Smooth muscle cell of the brain vasculature (primary cell): ENCODE measurements at places on chromosomes 5 and 9.

GRCh38 chr9:135926402-135927194 lies 19.3 kb upstream of the CAMSAP1 start:
- peak; percentile 39 for DNase-seq

DNA sequence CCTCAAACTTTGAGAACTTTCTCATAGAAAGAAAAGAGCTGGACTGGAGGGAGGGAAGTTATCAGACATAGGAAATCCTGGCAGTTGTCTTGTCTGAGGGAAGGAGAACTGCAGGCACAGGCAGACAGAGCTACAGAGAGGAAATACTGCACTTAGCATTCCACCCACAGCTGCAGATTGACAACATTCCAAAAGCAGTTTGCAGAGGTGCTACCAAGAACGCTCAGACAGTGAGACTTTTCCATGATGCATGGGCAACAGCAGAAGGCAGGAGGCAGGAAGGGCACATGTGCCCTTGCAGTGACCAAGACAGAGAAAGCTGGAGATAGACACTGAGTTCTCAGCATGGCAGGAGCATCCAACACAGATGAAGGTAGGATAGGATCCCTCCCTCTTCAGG lies 327.5 kb upstream of the ZNF462 start:
- DNase-seq = no peak

DNA sequence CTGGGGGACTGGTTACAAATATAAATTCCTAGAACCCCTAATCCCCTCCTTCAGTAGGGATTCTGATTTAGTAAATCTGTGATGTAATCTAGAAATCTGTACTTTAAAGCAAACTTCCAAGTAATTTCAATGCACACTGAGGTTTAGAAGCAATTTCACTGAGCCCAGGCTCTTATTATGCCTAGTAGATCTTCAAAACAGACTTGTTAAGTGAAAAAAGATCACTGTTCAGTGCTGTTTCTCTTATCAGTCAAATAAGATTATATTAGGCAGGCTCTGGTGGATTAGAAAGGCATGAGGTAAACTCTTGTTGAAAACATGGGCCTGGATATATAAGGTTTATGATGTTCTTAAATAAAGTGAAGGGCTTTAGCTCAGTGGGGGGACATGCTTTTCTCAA lies 293.9 kb downstream of the ADGRV1 start:
- DNase-seq = no peak

DNA sequence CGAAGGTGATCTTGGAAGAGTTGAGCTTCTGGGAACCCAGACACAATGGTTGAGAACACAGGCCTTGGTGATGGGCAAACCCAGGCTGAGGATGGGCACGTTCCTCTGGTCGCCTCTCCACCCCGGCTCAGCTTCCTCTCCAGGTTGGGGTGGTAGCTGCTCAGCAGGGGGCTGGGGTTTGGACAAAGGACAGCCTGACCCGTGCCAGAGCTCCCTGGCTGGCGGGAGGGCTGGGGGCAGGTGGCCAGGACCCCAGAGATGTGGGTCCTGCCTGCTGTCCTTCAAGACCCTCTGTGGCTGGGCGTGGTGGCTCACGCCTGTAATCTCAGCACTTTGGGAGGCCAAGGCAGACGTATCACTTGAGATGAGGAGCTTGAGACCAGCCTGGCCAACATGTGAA lies 25.2 kb downstream of the NCS1 start:
- DNase-seq = no peak

- DNase-seq = no peak
Observed at GRCh38 chr5:31585895-31586270, 53.0 kb upstream of the PDZD2 start.

DNA sequence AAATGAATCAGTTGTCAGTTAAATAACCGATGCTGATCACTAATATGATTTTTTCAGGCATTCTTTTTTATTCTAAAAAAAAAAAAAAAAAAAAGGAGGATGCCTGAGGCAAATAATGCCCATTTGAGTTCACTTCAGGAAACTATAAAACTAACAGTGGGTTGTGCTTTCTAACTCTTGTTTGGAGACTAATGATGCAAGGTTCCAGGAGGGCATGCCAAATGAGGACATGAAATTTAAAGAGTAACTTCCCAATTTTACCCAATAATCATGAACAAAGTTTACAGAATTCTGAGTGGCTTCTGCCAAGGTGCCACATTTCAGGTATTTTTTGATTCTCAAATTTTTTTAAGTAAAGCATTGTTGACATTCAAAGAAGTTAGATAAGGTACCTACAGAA lies 41.0 kb downstream of the CEP120 start:
- DNase-seq = no peak

- no peak for DNase-seq
Observed at GRCh38 chr9:68861436-68861835, 152.5 kb downstream of the PRKACG start.

- no peak for DNase-seq
Observed at GRCh38 chr5:135988546-135988945, 33.8 kb upstream of the LECT2 start.

- peak; percentile 4 for DNase-seq
Observed at GRCh38 chr9:133238272-133238850, 29.3 kb upstream of the OBP2B start.

DNA sequence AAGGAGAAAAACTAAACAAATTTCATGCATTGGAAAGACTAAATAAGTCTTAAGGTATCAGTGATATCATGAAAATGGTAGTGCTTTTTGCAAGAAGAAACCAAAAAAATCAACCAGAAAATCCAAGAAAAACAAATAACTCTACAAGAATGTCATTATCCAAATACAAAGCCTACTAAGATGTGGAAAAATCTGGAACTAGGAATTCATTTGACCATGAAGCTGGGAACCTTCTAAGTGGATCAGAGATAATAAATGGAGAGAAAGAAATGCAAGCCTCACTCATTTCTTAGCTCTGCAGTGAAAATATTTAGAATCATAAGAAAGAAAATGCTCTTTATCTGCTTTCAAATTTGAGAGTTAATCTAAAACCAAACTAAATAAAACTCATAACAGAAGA lies 51.3 kb downstream of the RASEF start:
- no peak for DNase-seq

DNA sequence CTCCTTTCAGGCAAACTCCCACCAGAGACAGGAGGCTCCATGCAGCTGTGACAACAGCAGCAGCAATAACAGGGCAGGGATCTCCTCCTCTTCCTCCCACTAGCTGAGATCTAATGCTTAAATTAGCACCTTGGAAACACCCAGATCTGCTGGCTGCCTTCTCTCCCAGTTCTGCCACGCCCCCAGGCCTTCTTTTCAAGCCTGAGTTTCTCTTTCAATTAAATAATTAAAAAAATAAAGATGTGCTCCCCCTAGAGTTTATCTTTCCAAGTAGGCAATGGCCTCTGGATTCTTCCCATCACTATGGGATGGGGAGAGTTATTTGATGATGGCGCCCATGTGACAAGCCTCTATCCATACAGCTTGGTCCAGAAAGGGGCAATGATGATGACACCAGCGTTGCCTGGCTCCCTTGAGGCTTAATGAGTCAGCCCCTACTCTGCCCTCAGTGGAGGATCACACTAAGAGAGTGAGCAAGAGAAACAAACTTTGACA lies 3.8 kb downstream of the FAM219A start:
- no peak for DNase-seq

DNA sequence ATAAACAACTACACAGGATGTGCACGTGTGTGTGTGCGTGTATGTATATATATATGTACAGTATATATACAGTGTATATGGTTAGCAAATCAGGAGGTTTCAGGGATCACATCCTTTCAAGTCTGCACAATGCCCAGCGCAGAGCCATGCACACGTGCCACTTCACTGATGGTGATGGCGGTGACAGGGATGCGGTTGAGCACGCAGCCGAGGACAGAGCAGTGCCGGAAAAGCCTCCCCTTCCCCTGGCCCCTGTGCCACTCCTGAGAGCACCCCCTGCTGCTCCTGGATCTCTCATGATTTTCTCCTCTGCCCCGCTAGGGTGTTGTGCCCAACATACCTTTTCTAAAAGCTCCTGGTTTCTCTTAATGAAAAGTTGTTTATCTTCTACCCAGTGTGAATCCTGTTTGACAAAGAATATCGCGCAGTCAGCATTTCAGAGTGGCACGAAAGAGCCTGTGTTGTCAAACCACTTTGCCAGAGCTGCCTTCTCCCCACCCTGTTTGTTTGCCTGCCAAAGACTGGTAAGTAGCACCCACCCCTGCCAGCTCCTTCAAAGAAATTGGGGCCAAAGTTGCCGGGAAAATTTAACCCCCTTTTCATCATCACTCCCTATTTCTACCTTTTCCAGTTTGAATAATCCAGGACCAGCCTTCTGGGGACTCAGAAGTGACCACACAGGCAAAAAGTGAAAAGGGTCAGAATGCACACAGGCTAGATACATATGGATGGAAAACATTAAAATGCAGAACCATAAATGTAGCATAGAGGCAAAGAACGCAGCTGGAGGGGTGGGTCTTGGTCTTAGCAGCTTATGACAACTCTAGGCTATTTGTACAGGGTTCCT lies 126.2 kb upstream of the DPYSL3 start:
- no peak for DNase-seq

DNA sequence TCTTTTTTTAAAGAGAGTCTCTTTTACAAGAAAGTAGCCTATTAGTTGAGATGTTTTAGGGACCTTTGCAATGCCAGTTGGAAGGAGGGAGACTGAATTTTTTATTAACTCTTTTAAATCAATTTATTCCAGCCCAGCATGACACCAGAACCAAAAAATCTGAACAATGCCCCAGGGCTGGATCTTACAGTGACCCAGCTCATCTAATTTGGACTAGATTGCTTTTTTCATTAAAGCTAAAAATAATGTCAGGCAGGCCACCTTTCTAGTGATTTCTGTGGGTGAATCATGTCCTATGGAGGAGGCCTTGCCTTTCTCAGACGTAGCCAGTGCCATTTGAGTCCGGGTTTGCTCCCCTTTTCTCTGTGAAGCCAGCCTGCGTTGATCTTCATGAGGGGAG lies 38.8 kb downstream of the MAP1B start:
- no peak for DNase-seq

DNA sequence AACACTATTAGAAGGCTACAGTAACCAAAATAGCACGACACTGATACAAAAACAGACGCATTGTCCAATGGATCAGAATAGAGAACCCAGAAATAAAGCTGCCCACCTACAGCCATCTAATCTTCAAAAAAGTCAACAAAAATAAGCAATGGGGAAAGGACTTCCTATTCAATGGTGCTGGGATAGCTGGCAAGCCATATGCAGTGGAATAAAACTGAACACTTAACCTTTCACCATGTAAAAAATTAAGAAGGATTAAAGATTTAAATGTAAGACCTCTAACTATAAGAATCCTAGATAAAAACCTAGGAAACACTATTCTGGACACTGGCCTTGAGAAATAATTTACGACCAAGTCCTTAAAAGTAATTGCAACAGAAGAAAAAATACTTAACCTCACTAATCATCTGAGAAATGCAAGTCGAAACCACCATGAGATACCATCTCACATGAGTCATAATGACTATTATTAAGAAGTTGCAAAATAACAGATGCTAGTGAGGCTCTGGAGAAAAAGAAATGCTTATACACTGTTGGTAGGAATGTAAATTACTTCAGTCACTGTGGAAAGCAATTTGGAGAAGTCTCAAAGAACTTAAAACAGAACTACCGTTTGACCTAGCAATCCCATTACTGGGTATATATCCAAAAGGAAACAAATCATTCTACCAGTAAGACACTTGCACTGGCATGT lies 203.3 kb upstream of the CDH9 start:
- peak; percentile 53 for DNase-seq

- DNase-seq = no peak
Observed at GRCh38 chr9:114953959-114954358, 23.6 kb upstream of the TNFSF8 start.

- DNase-seq = no peak
Observed at GRCh38 chr9:109107402-109108240, 12.1 kb downstream of the TMEM245 start.

- peak; percentile 47 for DNase-seq
Observed at GRCh38 chr5:98570010-98570409, 203.5 kb upstream of the RGMB start.

- no peak for DNase-seq
Observed at GRCh38 chr9:123470121-123470782, 114.3 kb downstream of the CRB2 start.

DNA sequence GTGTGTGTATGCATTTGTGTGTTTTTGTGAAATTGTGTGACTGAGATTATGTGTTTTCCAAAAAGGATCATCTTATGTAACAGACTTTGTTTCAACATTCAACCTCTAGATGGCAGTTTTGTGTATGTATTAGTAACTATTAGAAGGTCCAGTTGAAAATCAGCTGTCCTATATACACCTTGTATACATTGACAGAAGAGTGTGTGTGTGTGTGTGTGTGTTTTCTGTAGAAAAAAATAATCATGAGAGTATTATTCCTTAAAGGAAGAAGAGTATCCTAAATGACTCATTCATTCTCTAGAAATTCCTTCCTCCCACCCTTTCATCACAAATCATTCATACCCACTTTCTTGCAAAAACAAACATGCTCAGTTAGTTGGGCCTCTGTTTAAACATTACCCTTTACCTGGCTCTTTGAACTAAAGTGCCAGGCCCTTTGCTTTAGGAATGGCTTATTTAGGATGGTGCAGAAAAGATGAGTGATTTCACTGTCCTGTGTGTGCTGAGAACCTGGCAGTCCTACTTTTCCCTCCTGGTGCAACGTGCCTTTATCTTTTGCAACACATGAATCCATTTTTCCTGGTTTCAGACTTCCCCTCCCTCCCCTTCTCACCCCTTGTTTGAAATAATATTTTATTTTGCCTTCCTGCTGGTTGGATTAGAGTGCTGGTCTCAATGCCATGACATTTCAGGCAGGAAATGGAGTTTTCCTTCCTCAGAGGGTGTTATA lies 152.2 kb downstream of the ARHGAP26 start:
- no peak for DNase-seq

DNA sequence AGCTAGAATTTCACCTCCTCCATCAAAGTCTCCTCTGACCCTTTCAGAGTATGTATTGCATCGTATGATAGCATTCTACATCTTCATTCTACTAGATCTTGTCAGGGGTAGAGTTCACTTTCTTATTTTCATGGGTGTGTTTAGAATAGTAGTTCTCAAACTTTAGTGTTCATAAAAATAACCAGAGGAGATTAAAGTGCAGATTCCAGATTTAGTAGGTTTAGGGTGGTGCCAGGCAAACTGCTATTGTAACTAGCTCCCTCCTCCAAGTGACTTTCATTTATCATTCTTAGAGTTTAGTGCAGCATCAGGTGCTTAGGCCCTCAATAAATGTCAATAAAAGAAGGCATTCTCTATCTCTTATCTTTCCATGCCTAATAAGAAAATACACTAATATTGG lies 7.2 kb upstream of the FYB1 start:
- DNase-seq = no peak
